Stimulated activated CD8-positive, alpha-beta memory T cell treated with anti-CD3 and anti-CD28 coated beads, Interleukin-2, amount 100 ng/mL, for 1 hour (primary cell): ENCODE measurements at places on chromosomes 11 and 22.

- DNase-seq = no peak
Observed at GRCh38 chr11:13329670-13330356, 52.2 kb downstream of the BMAL1 start.

- no peak for DNase-seq
Observed at GRCh38 chr11:95282291-95282751, 51.3 kb upstream of the SESN3 start.

- no peak for DNase-seq
Observed at GRCh38 chr22:19819911-19820879, 34.5 kb downstream of the GNB1L start.

- no peak for DNase-seq
Observed at GRCh38 chr11:123531325-123531724, 101.3 kb downstream of the GRAMD1B start.

- DNase-seq = no peak
Observed at GRCh38 chr11:2943711-2944118, 14.5 kb upstream of the PHLDA2 start.

GRCh38 chr11:65130631-65131416, 3.5 kb downstream of the SYVN1 start:
- DNase-seq = no peak
